GM19239 (cell line): ENCODE measurements at places on chromosomes 5 and 9.

DNA sequence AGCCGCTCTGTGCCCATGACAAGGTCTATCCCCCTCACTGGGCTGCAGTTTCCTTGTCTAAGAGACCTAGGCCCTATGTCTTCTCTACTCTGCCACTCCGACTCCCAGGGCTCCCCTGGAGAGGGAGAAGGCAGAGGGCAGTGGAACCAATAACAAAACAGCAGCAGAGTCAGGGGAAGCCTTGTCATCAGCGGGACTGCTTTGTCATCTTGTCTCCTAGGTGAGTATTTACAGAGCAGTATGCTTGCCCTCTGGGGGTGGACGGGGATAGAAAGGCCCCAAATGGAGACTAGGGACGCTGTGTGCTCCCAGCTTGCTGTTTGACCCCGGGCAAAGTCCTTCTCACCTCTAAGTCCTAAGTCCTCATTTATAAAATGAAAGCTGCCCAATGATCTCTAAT, 318.5 kb downstream of the CDK5RAP2 start:
- DNase-seq, result no peak

DNA sequence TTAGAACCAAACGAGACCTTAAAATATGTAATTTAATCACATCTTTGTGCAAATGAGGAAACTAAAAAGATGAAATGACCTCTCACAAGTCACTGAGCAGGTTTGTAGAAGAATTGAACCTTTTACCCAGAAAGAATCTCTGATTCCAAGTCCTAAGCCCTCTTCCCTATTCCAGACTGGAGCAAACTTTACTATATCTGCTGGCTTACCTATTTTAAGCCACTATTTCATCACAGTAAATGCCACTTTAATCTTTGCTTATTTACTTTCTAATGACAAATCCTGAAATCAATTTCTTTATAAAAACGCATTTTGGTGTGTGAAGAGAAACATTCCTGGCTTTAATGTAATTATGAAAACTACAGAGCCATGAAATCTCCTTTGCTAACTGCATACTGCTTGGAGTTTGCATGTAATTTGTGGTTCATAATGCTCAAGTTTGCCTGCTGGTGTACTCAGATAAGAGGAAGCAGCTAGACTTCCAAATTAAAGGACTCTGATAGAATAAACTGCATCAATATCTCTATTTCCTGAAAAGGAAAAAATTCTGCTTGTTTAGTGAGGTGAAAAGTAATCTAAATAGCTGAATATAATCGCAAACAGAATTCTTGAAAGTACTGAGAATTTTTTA, 121.2 kb downstream of the RAB3C start:
- no peak for DNase-seq

DNA sequence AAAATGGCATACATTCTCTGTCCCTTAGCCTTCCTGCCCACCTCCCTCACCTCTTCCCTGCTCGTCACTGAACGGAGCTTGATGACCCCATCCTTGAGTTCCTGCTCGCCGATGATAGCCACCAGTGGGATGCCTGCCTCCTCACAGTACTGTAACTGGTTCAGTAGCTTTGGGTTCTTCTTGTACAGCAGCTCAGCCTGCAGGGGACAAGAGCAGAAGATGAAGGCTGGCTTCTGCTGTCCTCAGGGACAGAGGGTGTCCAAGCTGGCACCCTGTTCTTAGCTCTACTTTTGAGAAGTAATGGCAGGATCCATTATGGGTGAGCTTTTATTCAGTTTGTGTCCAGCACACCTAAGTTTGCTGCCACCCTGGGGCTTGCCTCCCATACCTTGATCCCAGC, 1.3 kb upstream of the DND1 start:
- DNase-seq, result no peak

DNA sequence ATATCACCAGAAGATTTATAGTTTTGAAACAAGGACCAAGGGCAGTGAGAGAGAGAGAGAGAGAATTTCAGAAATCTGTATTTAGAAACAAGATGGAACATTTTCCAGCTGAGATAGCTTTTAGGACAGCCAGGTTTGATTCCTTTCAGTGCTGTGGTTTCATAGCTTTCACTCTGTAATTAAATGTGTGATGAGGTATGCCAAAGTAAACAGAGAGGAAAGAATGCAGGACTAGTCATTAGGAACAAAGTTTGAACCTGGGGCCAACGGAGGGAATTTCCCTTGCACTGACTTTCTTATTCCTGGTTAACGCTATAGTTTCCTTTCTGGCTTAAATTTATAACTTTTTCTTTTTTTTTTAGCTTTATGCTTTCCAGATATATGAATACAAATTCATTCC, 10.0 kb upstream of the CCL28 start:
- no peak for DNase-seq

DNA sequence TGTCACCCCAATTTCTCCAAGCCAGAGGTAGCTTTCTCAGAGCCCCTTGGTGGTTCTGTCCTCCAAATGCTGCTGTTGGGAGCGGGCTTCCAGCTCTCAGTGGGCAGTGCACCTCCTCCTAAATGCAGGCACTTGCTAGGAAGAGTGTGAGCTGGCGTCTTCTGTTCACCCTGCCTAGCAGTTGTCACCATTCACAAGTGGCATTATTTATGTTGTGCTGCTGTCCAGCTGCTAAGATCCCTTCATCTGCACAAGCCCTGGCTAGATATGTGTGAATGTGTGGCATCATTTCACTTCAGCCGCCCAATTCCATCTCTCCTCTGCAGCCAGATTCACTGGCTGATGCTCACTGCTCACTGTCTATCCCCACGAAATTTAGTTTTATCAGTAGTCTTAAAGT, 43.7 kb downstream of the SLC36A1 start:
- no peak for DNase-seq
